ENCODE measurements at places on chromosomes 16 and 17. TPM values are rescaled to one million over a fixed set of nuclear protein-coding genes. Genes with fewer than 3 reads are reported as not detected.

ABCC12 gene
- 0.13 TPM for polyA plus RNA-seq

LRRC75A gene
- 3.4 TPM for polyA plus RNA-seq

EFNB3 gene
- 0.31 TPM for polyA plus RNA-seq

VASN gene
- 7.2 TPM for polyA plus RNA-seq

NPIPA2 gene
- polyA plus RNA-seq, result 2.1 TPM

GALK1 gene
- polyA plus RNA-seq, result 40.6 TPM

SLC52A1 gene
- polyA plus RNA-seq, result not detected

SEZ6L2 gene
- 7.6 TPM for polyA plus RNA-seq

SOX8 gene
- not detected for polyA plus RNA-seq

DNA sequence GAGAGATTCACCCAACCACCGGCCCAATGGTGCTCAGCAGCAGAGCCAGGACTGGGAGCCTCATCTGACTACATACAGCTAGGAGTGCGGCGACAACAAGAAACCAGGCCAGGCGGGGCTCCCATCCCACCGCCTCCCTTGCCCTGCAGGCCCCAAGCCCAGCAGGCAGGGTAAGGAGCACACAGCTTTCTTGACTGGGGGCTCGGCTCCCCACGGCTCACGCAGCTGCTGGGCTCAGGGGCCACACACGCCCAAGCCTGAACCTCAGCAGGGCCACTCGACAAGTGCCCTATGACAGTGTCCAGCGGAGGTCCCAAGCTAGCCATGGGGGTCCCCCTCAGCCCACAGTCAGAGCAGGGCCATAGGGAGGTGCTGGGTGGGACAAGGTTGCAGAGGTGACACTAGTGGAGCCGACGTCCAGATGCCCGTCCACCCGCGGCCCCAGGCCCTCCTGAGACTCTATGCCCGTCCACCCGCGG, 13.7 kb downstream of the PIEZO1 start:
- H3K4me1 ChIP-seq, result peaks cover 91% of the 10 kb centered on the region
- no peak for DNase-seq
- H3K4me3 ChIP-seq, result no peak overlapping the region
- H3K36me3 ChIP-seq, result peaks cover under 1% of the 10 kb centered on the region
- no peaks in the 10 kb centered on the region for H3K27me3 ChIP-seq

DNA sequence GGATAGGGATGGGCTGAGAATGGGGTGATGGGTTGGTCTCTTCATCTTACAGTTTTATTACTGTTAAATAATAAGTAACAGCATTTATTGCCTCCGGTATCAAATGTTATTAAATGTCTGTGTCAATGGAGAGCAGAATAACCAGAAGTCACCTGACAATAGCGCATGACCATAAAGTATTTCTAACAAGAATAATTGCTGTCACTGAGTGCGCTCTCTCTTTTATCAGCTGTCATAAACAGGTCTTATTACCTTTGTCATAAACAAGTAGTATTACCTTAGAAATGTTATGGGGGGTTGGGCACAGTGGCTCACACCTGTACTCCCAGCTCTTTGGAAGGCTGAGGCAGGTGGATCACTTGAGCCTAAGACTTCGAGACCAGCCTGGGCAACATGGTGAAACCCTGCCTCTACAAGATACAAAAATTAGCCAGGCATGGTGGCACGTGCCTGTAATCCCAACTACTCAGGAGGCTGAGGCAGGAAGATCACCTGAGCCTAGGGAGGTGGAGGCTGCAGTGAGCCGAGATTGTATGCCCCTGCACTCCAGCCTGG, 120.6 kb downstream of the MAP2K6 start:
- H3K4me1 ChIP-seq, result no peaks in the 10 kb centered on the region
- no peak for DNase-seq
- no peak overlapping the region for H3K27ac ChIP-seq

- no peaks in the 10 kb centered on the region for H3K36me3 ChIP-seq
- no peak overlapping the region for H3K4me3 ChIP-seq
- H3K27ac ChIP-seq, result no peak overlapping the region
- peaks cover 4% of the 10 kb centered on the region for H3K27me3 ChIP-seq
Measured at GRCh38 chr16:843771-844170, 43.2 kb upstream of the GNG13 start.

- no peaks in the 10 kb centered on the region for H3K36me3 ChIP-seq
- H3K4me3 ChIP-seq, result no peak overlapping the region
- no peak overlapping the region for H3K27ac ChIP-seq
- DNase-seq, result peak; percentile 5
- H3K4me1 ChIP-seq, result no peaks in the 10 kb centered on the region
Measured at GRCh38 chr17:5913032-5913531, 157.1 kb upstream of the WSCD1 start.

DNA sequence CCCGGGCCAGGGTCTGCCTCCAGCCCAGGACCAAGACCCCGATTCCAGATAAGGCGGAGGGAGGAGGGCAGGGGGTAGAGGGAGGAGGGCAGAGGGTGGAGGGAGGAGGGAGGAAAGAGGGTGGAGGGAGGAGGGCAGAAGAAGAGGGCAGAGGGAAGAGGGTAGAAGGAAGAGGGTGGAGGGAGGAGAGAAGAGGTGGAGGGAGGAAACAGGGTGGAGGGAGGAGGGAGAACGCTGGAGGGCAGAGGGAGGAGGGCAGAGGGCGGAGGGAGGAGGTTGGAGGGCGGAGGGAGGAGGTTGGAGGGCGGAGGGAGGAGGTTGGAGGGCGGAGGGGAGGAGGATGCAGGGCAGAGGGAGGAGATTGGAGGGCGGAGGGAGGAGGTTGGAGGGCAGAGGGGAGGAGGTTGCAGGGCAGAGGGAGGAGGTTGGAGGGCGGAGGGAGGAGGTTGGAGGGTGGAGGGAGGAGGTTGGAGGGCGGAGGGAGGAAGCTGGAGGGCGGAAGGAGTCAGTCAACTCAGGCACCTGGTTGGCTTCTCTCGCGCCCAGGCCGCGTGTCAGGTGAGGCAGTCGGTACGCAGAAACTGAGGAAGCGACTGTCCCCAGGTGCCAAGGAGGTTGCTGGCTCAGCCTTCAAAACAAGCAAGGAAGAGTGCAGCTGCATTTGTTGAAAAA, 65.2 kb downstream of the KLHDC4 start:
- DNase-seq, result peak; percentile 44
- H3K27me3 ChIP-seq, result no peaks in the 10 kb centered on the region
- H3K36me3 ChIP-seq, result peaks cover 83% of the 10 kb centered on the region
- H3K4me1 ChIP-seq, result peaks cover 9% of the 10 kb centered on the region
- no peak overlapping the region for H3K27ac ChIP-seq

DNA sequence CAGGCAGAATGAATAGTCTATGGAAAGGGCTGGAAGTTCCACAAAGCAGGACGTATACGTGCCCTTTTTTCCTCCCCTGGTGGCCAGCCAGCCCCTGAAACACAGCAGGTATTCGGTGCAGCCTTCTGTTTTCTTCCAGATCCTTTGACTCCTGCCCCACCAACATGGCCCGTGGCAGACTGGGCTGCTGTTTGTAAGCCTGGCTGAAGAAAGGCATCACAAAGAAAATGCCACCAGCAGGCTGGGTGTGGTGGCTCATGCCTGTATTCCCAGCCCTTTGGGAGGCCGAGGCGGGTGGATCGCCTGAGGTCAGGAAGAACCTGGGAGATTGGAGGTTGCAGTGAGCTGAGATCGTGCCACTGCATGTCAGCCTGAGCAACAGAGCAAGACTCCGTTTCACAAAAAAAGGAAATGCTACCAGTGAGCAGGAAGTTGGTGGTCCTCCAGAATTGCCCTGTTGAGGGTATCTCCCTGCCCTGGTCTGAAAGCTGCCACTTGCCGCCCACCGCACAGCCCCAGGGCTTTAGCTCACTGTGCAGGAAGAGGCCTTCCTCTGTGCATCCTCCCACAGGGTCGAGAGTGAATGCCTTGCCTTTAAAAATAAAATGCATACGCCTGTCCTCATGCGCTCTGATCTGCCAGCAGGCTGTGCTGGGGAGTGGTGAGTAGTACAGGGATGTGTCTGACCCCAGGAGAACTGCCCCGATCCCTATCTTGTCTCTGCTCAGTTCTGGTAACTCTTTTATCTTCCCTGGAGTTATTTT, 587.7 kb downstream of the MAF start:
- DNase-seq, result no peak
- no peaks in the 10 kb centered on the region for H3K4me1 ChIP-seq
- no peak overlapping the region for H3K27ac ChIP-seq
- H3K27me3 ChIP-seq, result no peaks in the 10 kb centered on the region
- no peaks in the 10 kb centered on the region for H3K36me3 ChIP-seq

GRCh38 chr17:58520843-58521430, 6.5 kb upstream of the MTMR4 start:
- no peak overlapping the region for H3K4me3 ChIP-seq
- DNase-seq, result peak; percentile 52
- H3K4me1 ChIP-seq, result peaks cover 37% of the 10 kb centered on the region
- H3K27ac ChIP-seq, result no peak overlapping the region
- H3K36me3 ChIP-seq, result no peaks in the 10 kb centered on the region
- H3K27me3 ChIP-seq, result no peaks in the 10 kb centered on the region

All from stomach (tissue), 19 donors.